ENCODE measurements at places on chromosomes 5 and 9.

GRCh38 chr9:22010866-22011625 is 1.9 kb upstream of the CDKN2B start:
- DNase-seq = no peak

DNA sequence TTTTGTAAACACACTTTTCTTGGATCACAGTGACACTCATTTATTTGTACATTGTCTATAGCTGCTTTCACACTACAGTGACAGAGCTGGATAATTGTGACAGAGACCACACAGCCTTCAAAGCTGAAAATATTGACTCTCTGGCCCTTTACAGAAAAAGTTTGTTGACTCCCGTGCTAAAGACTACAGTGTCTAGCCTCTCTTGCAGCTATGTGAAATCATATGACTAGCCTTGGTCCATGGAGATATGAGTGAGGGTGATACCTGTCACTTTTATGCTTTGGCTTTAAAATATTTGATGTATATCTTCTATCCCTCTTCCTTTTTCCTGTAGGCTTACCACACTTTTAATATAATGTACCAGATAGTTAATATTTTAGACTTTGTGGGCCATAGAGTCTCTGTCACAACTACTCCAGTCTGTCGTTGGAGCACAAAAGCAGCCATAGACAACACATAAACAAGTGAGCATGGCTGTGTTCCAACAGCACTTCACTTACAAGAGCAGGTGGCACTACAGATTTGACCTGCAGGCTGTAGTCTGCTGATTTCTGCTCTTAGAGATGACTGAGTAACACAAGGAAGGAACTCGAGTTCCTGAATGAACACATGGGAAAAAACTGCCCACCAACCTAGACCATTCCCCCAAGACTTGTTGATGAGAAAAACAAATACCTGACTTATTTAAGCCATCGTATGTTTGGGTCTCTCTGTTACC is 73.5 kb upstream of the ANKRD55 start:
- DNase-seq = no peak

GRCh38 chr9:70125621-70126263 is 82.1 kb downstream of the MAMDC2 start:
- no peak for DNase-seq

DNA sequence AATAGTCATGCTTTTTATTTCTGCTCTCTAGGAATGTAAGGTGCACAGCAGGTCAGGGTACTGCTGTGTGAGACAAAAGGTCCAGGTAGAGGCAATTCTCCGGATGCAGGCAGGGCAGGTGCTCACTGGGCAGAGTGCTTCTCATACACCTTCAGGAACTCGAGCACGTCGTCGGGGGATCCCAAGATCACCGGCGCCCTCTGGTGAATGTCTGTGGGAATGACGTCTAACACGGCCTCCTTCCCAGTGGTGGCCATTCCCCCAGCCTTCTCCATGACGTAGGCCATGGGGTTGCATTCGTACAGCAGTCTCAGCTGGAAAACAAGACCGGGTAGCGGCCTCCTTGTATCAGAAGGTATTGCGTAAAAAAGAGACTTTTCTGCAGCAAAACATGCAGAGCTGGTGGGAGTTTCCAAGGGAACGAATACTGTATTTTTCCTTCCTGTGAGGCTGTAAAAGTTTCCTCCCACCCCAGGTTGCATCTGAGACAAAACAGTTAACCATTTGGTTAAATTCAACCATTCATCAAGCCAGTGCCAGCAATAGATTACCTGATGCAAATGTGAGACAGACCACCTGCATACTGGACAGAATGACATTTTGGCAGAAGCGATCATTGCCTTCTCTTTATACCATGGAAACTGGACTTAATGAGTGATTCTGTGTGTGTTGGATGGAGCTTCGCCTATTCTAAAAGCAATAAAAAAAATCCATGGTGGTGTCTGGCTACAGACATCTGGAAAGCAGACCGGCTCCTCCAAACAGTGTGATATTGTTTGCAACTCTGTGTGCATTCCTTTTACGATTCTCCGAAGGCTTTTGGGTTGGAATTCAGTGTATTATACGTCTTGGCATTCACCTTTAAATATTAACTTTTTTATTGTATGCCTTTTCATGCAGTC is 9.9 kb upstream of the FBP2 start:
- DNase-seq = peak; percentile 69

DNA sequence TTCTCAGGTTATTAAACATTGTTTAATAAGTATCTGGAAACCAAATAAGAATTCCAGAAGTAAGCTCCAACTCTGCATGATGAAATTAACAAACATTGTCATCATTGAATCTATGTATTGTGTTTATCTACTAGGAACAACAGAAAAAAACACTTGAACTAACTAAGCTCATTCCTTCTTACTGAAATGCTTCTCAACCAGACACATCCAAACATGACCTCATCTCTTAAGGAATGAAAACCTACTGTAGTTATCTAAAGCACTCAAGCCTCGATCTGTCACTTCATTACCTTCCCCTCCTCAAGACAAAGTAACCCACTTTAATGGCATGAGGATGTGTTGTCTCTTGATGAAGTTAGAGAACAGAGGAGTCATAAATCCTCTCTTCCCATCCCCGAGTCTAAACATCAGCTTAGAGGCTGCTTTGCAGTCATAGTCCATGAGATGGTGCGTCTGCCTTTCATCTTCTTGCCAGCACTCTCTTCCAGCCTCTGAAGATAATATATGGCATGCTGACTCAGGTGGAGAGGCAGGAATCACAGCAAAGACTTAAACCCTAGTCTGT is 86.5 kb downstream of the CEMIP2 start:
- no peak for DNase-seq
